CD4-positive, alpha-beta T cell treated with Interleukin-6 at 100 ng/mL for 8 hours (primary cell): ENCODE measurements at places on chromosomes 2 and 18.

DNA sequence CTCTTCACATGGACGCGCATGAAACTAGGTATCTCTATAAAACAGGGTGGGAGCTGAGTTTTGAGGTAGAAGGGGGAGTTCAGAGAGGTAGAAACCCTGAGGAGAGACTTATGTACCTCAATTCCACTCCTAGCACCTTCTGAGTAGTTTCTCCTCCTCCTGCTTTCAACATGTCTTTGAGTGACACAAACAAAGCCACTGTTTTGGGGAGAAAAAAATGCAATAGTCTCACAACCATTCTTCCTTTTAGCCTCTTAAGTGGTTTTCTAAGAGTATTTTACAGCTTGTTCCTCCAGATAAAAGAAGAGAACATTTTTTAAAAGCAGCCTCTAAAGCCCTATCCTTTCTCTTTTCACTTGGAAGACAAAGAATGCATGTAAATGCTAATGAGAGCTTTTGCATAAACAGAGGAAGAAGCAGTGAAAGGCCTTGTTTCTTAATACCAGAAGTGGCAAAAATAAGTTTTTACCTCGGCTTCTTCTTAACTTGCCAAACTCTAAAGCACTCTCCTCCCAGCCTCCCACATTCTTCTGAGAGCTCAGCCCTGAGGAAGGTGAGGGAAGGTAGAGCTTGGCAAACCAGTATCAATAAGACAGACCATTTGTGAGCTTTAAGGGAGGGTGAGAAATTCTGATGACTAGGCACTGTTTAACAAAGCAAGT, 1304.4 kb upstream of the ACVR2A start:
- DNase-seq = no peak

DNA sequence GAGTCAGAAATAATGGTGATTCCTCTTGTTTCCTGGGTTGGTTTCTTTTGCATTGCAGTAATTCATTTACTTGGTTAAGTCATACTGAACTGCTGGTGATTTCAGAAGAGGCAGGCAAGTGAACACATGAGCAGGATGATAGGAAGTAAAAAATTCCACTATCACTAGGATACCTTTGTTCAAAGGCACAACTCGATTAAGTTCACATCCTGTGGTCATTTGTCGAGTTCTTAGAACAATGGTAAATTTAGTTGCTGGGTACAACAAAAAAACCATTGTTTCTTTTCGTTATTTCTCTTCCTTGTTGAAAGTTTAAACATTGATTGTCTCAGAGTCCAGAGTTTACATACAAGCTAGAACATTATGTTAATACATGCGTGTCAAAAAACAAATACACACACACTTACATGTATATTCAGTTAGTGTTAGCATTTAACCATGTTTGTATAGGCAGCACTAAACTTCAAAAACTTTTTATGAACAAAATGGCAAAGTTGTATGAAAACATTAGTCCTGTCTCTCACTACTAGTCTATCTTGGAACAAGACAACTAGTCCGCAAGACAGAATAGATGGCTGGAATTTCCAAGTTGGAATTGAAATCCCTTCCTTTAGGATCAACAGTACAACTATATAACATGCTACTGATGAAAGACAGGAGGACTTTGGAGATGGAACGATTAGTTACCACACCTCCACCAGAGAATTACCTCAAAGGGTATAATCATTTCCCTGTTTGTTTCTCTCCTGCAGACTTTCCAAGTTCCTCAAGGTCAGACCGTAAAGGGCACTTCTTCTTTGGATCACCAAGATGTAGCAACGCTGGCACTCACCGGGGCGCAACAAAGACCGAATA, 26.2 kb downstream of the STK39 start:
- DNase-seq = no peak

DNA sequence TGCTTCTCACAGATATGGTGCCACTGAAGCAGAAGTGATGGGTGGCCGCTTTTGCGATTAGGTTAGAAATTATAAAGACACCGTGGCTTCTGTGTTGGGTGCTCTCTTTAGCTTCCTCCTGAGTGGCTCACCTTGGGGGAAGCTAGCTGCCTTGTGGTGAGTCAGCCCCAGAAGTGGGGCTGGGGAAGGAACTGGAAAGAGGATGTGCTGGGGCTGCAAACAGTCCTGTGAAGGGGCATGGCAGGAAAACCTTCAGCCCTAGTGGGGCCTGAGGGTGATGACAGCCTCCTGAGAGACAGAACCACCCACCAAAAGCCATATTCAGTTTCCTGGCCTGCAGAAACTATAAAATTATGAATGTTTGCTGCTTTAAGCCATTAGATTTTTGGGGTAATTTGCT, 8.9 kb upstream of the ASB18 start:
- no peak for DNase-seq

- DNase-seq = no peak
Measured at GRCh38 chr18:68429841-68430240, 285.1 kb downstream of the TMX3 start.

DNA sequence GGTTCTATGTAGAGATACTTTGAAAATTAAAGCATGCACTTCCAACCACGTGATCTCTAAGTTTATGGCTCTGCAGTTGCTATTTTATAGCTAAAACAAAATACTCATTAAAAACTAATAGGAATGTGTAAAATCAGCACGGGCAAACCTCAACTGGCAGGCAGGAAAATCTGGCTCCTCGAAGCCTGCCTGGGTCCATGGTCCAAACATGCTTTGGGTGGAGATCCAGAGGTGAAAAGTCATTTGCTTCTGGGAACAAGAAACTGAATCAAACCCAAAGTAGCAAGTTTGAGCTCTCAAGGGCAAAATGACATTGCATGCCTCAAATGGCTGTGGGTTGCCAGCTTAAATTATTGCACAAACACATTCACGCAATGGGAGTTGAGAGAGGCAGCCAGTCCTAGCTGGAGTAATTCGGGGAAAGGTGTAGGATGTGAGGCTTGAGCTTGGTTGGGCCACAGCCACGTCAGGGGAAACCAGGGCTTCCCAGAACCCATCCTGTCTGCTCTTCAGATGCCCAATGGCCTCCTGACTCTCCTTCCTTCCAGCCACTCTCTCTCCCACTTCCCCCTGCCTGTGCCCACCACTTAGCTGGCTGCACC, 75.2 kb upstream of the LCLAT1 start:
- no peak for DNase-seq

DNA sequence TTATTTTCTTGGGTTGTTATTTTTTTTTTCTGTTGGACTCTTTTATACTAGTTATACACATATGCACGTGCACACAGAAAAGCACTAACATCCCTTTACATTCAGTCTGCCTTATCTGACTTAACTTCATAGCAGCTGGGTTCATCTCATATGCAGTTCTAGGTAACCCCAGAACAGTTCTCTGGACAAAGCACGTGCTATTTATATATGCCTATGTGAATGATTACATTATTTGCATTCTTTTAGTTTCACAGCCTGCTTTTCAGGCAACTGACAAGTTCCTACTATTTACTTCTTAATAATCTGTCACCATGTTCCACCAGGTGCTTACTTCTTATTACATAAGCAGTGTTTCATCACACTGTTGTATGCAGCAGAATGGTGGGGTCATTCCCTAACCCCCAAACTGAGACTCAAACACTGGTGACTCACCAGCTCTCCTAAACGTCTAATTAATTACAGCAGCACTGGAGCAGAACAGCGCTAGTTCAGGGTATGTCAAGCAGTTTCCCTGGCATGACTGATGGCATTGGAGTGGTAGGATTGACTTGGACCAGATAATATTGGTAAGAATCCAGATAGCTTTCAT, 372.8 kb downstream of the CLIP4 start:
- no peak for DNase-seq

DNA sequence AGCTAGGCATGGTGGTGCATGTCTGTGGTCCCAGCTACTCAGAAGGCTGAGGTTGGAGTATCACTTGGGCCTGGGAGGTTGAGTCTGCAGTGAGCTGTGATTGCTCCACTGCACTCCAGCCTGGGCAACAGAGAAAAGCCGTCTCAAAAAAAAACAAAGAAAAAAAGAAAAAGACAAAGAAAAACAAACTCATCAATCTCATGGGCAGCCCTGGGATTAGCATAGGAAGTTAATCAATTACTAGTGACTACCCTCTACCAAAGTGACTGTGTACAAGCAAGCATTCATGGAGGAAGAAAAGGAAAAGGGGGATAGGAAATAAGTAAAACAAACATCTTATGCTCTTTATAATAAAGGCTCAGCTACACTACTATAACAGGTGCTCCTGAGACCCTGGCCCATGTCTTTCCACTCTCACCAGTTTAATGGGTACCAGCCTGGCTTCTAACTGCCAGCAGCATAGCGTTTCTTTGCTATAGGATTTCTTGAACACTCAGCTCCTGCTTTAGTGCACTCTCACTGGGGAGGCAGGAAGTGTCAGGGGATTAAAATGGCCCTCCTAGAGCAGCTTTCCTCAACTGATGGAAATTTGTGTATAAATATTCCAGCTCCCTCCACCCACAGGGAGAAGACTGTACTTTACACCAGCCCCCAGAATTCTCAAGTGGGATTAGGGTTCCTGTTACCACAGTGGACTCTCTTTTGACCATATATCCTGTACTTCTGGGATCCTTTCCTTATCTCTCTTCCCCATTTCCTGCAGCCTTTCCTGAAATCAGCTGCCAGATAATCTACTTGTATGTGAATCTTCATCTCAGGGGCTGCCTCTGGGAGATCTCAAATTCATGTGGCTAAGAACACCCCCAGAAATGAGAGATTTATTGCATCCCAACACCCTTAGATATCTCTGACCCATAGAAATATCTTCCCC, 91.3 kb upstream of the GLS start:
- DNase-seq = no peak

- no peak for DNase-seq
Measured at GRCh38 chr2:101446869-101447268, 28.0 kb downstream of the RFX8 start.

DNA sequence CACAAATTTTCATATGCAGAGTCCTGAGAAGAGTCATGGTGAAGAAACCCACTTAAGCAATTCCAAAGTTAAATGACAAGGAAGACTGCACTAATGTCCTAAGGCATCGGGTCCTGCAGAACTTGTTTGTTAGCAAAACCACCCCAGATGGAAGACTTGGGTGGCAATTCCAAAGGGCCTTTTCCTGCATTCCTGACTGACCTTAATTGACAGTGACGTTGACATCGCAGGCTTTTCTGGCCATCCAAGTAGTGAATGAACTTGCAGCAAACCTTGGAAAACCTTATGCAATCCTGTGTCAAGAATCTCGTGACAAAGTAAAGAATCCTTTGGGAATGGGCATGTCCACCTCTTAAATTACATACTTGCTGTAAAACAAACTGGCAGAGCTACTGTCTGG, 112.5 kb upstream of the SH3BP4 start:
- no peak for DNase-seq

DNA sequence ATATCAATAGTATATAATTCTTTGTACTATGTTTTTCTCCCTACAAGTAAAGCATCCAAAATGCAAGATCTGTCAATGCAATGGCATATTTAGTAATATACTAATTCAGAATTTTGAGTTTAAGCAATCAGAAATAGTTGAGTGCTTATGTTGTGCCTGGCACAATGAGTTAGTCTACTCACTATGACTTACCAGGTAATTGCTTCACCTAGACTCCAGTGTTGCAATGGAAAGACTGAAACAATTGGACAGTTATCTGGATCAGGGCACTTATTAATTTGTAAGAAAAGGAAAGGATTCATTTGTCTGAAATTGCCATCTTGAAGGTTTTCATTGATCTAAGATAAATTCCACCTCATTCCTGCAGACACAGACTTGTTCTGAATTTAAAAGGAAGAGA, 97.6 kb upstream of the TCF4 start:
- DNase-seq = no peak

DNA sequence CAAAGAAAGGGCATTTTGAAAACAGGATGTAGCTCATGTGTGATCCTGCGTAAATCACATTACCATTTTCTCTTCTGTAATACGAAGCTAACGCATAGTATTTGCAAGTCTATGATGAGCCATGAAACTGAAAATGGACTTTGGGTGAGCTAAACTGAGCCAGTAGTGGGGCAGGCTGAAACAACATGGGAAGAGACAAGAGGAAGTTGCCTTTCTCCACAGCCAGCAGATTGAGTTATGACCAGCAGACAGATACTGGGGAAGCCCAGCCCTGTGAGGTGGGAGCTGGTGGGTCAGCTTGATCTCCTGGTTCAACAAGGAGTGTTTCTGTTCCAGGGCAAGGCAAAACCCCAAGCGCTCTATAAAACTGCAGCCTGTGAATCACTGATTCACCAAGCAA, 11.8 kb downstream of the CYRIA start:
- DNase-seq = no peak

GRCh38 chr2:102345329-102345920, 10.2 kb upstream of the IL18R1 start:
- no peak for DNase-seq

GRCh38 chr2:190911813-190912212, 31.2 kb downstream of the GLS start:
- DNase-seq = no peak

- DNase-seq = no peak
Measured at GRCh38 chr2:109648041-109648527, 33.9 kb downstream of the SOWAHC start.

DNA sequence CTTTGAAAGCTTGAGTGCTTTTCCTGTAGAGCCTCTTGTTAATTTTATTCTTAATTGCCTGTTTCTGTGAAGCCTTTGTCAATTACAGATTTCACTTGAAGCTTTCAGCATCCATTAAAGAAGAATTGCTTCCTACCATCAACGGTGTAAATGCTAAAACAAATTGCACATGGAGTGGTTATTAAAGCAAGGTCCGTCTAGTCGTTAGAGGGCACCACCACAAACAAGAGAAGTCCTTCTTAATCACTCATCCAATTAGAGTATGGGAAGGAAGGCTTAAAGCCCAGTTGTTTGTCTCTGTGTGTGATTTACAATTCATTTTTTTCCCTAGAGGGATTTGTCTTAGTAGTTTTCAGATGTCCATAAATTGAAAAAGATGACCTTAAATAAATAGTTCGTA, 1.6 kb downstream of the KCNJ3 start:
- no peak for DNase-seq
